Epithelial cell of alveolus of lung (primary cell): ENCODE measurements at places on chromosomes 6 and 20. TPM values are rescaled to one million over a fixed set of nuclear protein-coding genes. Genes with fewer than 3 reads are reported as not detected.

TREML2 gene
- under 0.01 TPM in 1 of 2 replicates, not detected in the other for total RNA-seq

RSPH4A gene
- 0.40 TPM in 1 of 2 replicates, not detected in the other for total RNA-seq

CCN5 gene
- 5.0 TPM in 1 of 2 replicates, not detected in the other for total RNA-seq

CHRNA4 gene
- total RNA-seq: not detected in 2 replicates

NFKBIL1 gene
- 17.8 and 24.4 TPM in 2 replicates for total RNA-seq

CAGE1 gene
- total RNA-seq: under 0.01 TPM in 1 of 2 replicates, not detected in the other

RNF144B gene
- total RNA-seq: 1.9 TPM in 1 of 2 replicates, not detected in the other

MAK gene
- total RNA-seq: 0.24 TPM in 1 of 2 replicates, not detected in the other

CTCFL gene
- total RNA-seq: not detected in 2 replicates

SYTL3 gene
- 1.3 and 1.4 TPM in 2 replicates for total RNA-seq

POPDC3 gene
- 12.4 and 39.7 TPM in 2 replicates for total RNA-seq

NRSN1 gene
- total RNA-seq: not detected in 2 replicates

C6orf163 gene
- 0.13 and 0.88 TPM in 2 replicates for total RNA-seq

C2 gene
- total RNA-seq: 0.65 and 4.8 TPM in 2 replicates

KCNG1 gene
- total RNA-seq: 12.5 and 208 TPM in 2 replicates

PREX1 gene
- 2.8 and 8.0 TPM in 2 replicates for total RNA-seq

ACTL10 gene
- total RNA-seq: 1.4 and 4.9 TPM in 2 replicates

PAK5 gene
- not detected in 2 replicates for total RNA-seq

GNRH2 gene
- total RNA-seq: not detected in 2 replicates

ALDH8A1 gene
- total RNA-seq: 0.26 and 0.32 TPM in 2 replicates

MUCL3 gene
- not detected in 2 replicates for total RNA-seq
